Nephron progenitor cell (in vitro differentiated cells): ENCODE measurements at places on chromosomes 2 and 18.

DNA sequence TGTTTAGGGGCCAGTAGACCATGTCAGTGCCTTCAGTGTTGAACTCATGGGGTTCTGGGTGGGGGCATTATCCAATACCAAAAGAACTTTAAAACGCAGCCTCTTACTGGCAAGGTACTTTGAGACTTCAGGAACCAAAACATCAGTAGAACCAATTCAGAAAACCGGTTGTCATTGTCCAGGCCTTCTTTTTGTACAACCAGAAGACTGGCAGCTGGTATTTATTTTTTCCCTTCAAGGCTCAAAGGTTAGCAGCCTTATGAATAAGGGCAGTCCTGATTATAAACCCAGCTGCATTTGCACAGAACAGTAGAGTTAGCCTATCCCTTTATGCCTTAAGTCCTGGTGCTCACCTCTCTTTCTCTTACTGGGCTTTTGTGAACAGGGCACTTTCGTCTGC lies 113.8 kb upstream of the EML6 start:
- no peaks in the 10 kb centered on the region for H3K27me3 ChIP-seq
- DNase-seq = no peak
- H3K27ac ChIP-seq = peak overlapping the region; percentile 19
- peaks cover 58% of the 10 kb centered on the region for H3K4me1 ChIP-seq
- peaks cover 25% of the 10 kb centered on the region for H3K36me3 ChIP-seq

DNA sequence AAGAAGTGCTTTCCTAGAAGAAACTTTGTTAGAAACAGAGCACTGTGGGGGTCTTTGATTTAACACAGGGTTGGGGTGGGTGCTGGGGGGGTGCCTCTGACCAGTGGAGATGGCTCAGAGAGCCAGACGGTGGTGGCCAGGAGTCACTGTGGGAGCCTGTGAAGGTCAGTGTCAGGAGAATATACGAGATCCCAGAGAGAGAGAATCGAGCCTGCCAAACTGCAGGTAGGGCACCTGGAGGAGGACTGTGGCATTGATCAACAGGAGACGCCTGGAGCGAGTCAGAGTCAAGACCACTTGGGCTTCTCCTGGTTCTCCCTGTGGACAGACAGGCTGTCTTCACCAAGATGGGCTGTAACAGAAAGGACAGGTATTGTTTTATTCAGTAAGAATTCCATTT lies 136.5 kb upstream of the TWIST2 start:
- no peak overlapping the region for H3K27ac ChIP-seq
- H3K4me3 ChIP-seq = no peak overlapping the region
- no peaks in the 10 kb centered on the region for H3K36me3 ChIP-seq
- peaks cover 7% of the 10 kb centered on the region for H3K27me3 ChIP-seq
- H3K4me1 ChIP-seq = peaks cover 6% of the 10 kb centered on the region

- no peak overlapping the region for H3K4me3 ChIP-seq
- H3K36me3 ChIP-seq = peaks cover 10% of the 10 kb centered on the region
- H3K27me3 ChIP-seq = peaks cover 7% of the 10 kb centered on the region
- peaks cover 66% of the 10 kb centered on the region for H3K4me1 ChIP-seq
These were observed 23.8 kb downstream of the THAP4 start for GRCh38 chr2:241613017-241613780.

GRCh38 chr2:8682719-8683667 lies 1.1 kb downstream of the ID2 start:
- peak overlapping the region; percentile 100 for H3K4me3 ChIP-seq
- H3K27me3 ChIP-seq = peaks cover 18% of the 10 kb centered on the region
- H3K4me1 ChIP-seq = peaks cover 37% of the 10 kb centered on the region
- peak overlapping the region; percentile 98 for H3K27ac ChIP-seq
- H3K36me3 ChIP-seq = peaks cover 25% of the 10 kb centered on the region

DNA sequence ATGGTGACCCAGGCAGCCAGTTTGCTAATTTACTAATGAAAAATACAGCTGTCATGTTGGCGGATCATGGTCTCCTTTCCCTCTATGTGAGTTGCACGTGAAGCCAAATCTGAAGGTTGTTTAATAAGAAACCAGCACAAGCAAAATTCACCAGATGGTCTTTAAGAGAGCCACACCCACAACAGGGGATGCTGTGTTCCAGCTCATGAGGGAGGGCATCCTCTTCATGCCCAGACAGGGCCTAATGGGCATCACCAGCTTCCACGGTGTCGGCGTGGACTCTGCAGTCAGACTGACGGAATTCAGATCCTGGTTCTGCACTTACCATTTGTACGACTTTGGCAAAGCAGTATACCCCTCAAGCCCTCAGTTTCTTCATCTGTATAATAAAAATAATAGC lies 39.9 kb downstream of the TMEM247 start:
- H3K36me3 ChIP-seq = peaks cover 4% of the 10 kb centered on the region
- no peak for DNase-seq
- peaks cover 5% of the 10 kb centered on the region for H3K27me3 ChIP-seq
- peaks cover 10% of the 10 kb centered on the region for H3K4me1 ChIP-seq

DNA sequence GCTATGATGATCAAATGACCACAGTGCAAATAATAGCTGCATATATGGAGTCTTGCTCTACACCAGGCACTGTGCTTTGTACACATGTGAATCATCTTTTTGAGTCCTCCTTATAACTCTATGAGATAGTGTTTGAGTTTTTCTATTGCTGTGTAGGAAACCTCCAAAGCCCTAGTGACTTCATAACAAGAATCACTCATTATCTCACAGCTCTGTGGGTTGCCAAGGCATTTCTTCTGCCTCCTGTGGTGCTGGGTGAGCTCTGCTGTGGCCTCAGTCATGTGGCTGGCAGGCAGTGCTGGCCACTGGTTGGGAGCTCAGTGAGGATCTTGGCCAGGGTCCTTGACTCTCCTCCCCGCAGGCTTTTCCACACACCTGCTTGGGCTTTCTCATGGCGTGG lies 153.4 kb downstream of the CAPN13 start:
- peaks cover 4% of the 10 kb centered on the region for H3K27me3 ChIP-seq
- no peak for DNase-seq
- peaks cover 15% of the 10 kb centered on the region for H3K4me1 ChIP-seq
- H3K4me3 ChIP-seq = no peak overlapping the region
- no peaks in the 10 kb centered on the region for H3K36me3 ChIP-seq
- H3K27ac ChIP-seq = no peak overlapping the region

DNA sequence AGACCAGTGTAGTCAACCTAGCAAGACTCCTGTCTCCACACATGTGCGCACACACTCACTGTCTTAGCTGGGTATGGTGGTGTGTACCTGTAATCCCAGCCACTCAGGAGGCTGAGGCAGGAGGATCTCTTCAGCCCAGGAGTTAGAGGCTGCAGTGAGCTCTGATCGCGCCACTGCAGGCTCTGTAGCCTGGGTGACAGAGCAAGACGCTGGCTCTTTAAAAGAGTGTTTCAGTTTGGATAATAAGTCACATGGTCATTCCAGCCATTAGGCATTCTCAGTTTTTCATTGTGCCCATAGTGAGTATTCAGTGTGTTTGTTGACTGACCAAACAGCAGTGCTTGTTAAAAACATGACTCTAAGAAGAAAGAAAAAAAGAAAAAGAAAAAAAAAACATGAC lies 31.0 kb downstream of the RAB10 start:
- H3K27me3 ChIP-seq = no peaks in the 10 kb centered on the region
- no peak overlapping the region for H3K27ac ChIP-seq
- peaks cover 5% of the 10 kb centered on the region for H3K4me1 ChIP-seq

- H3K27ac ChIP-seq = peak overlapping the region; percentile 88
- H3K4me3 ChIP-seq = peak overlapping the region; percentile 20
- no peak for DNase-seq
- no peaks in the 10 kb centered on the region for H3K27me3 ChIP-seq
- H3K36me3 ChIP-seq = peaks cover 19% of the 10 kb centered on the region
These were observed 20.3 kb downstream of the CABLES1 start for GRCh38 chr18:23155537-23155936.

DNA sequence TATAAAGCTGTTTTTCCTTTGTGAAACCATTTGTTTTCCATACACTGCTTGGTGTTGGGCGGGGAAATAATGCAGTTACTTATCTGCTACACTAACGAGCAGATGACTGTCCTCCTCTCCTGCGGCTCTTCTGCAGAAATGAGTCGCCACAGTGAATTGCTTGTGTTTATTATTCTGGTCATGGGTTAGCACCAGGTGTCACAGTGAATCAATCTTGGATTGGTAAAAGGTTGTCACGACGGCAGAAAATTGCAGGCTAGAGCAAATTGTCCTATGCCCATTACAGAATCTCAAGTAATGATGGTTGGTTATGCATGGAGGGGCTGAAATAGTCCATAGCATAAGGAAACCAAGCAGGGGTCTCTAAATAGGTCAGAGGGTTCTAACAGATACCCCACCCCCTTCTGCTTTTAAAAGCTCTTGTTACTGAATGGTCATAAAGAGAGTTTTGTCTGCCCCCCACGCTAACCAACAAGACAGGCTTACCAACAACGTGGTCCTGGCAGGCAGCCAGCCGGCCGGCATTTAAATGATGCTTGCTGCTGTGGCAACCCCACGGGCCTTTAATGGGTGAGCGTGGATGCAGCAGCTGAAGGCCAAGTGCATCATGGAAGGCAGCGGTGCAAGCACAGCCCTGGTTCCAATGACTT lies 29.5 kb downstream of the RAB31 start:
- peak; percentile 34 for DNase-seq
- no peaks in the 10 kb centered on the region for H3K27me3 ChIP-seq
- H3K4me1 ChIP-seq = peaks cover 80% of the 10 kb centered on the region
- peak overlapping the region; percentile 75 for H3K27ac ChIP-seq

- H3K4me3 ChIP-seq = no peak overlapping the region
- H3K4me1 ChIP-seq = no peaks in the 10 kb centered on the region
- no peaks in the 10 kb centered on the region for H3K36me3 ChIP-seq
- DNase-seq = no peak
- no peak overlapping the region for H3K27ac ChIP-seq
- peaks cover 29% of the 10 kb centered on the region for H3K27me3 ChIP-seq
These were observed 65.0 kb upstream of the NPAS2 start for GRCh38 chr2:100754951-100755350.

DNA sequence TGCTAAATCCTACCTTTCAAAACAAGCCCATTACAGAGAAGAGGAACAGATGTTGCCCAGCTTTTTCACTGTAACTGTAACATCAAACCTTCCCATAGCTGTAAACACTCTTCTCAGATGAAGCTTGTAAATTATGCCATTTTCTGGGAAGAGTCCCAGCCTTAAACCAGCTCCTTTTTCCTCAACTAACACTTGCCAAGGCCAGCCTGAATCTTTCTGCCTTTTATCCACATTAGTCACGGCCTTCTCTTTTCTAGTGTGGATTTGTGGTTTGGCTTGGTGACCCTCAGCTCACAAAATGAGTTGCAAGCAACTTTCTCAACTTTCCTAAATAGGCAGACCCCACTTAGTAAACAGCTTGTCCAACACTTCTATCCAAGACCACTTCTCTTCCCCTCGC lies 90.2 kb downstream of the CABLES1 start:
- H3K36me3 ChIP-seq = peaks cover 37% of the 10 kb centered on the region
- no peak for DNase-seq
- peaks cover 3% of the 10 kb centered on the region for H3K27me3 ChIP-seq
- H3K27ac ChIP-seq = peak overlapping the region; percentile 97

DNA sequence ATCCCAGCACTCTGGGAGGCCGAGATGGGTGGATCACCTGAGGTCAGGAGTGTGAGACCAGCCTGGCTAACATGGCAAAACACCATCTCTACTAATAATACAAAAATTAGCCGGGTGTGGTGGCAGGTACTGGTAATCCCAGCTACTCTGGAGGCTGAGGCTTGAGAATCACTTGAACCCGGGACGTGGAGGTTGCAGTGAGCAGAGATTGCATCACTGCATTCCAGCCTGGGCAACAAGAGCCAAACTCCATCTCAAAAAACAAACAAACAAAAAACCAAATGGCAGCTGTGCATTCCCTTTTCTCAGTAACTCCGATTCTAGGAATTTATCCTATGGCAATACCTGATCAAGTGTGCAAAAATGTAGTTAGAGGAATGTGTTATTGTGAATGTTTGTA lies 4.7 kb upstream of the GRHL1 start:
- H3K27me3 ChIP-seq = peaks cover 68% of the 10 kb centered on the region
- no peak for DNase-seq
- peaks cover 27% of the 10 kb centered on the region for H3K4me1 ChIP-seq
- H3K4me3 ChIP-seq = no peak overlapping the region

DNA sequence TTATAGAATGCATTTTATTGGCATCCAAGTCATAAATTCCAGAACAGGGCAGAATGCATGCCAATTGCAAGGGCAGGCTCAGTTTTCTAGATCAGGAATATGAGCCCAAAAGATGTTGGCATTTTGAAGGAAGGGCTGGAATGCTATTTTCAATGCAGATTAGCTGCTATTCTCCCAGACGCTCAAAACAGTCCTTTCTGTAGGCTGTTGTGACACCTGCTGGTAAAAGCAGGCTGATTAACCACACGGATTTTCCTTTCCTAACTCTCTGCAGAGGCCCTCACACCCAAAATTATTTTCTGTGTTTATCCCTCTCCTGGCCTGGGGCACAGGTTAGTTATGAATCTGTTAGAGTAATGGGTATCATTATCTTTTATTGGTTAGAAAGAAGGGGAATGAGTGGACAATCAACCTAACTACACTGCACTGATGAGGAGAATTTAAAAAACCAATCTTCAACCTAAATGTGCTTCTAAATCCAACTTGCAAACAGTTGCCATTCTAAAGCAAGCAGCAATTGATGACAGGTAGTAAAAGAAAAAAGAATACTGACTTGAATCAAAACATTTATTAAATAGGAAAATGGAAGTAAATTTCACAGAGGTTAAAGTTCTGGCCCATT lies 94.0 kb downstream of the PLA2R1 start:
- H3K36me3 ChIP-seq = no peaks in the 10 kb centered on the region
- H3K27me3 ChIP-seq = no peaks in the 10 kb centered on the region
- peak; percentile 13 for DNase-seq
- H3K4me3 ChIP-seq = no peak overlapping the region
- H3K27ac ChIP-seq = no peak overlapping the region

DNA sequence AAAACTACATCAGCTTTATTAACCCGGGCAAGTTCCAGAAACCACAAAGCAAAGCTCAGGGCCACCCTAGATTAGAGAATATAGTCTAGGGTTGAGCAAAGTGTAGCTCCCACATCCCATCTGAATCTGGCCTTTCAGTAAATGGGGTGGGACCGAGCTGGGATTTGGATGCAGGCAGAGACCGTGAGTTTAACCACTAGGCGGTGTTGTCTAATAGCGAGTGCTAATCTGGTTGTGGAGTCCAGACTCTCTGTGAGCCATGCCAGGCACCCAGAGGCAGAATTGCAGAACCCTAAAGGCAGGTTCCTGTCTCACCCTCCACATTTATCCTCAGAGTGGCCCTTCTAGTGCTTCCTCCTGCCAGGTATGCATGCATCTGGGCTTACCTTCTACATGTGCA lies 435.9 kb downstream of the TSN start:
- H3K36me3 ChIP-seq = no peaks in the 10 kb centered on the region
- no peak overlapping the region for H3K4me3 ChIP-seq
- H3K4me1 ChIP-seq = no peaks in the 10 kb centered on the region
- peak; percentile 38 for DNase-seq
- H3K27me3 ChIP-seq = peaks cover 18% of the 10 kb centered on the region
- no peak overlapping the region for H3K27ac ChIP-seq

DNA sequence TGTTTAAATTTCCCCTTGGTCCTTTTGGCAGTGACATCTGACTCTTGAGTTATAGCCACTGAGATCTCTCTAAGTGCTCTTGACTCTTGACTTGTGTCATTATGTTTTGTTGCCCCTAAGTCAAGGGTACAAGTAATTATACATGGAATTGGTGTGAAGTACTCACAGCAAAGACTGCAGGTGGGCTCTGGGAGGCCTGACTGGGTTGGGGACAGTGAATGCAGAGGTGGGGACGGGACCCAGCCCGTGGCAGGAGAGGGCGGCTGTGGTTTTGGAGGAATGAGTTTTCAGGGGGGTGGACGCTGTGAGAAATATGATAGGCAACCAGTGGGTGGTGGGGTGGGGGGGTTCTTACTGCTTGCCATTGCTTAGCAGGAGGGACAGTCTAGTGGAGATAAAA lies 97.8 kb downstream of the NCK2 start:
- H3K27ac ChIP-seq = no peak overlapping the region
- H3K36me3 ChIP-seq = peaks cover 27% of the 10 kb centered on the region
- DNase-seq = no peak
- H3K27me3 ChIP-seq = peaks cover 2% of the 10 kb centered on the region
- H3K4me3 ChIP-seq = no peak overlapping the region
